ENCODE measurements at places on chromosomes 3 and 15.

GRCh38 chr15:33955945-33956344 lies 12.4 kb upstream of the CHRM5 start:
- H3K4me3 ChIP-seq, result no peak overlapping the region
- no peaks in the 10 kb centered on the region for H3K27me3 ChIP-seq
- no peaks in the 10 kb centered on the region for H3K36me3 ChIP-seq
- no peaks in the 10 kb centered on the region for H3K4me1 ChIP-seq
- H3K27ac ChIP-seq, result no peak overlapping the region

DNA sequence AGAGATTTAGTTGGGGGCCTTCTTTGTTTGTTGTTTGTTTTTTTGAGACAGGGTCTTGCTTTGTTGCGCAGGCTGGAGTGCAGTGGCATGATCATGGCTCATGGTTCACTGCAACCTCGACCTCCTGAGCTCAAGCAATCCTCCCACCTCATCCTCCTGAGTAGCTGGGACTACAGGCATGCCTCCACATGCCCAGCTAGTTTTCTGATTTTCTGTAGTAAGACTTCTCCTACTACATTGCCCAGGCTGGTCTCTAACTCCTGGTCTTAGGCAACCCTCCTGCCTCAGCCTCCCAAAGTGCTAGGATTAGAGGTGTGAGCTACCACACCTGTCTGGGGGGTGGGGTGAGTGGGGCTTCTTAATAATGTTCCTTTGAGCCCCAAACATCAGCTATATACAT lies 148.3 kb upstream of the ADAMTS9 start:
- no peak for DNase-seq
- H3K4me3 ChIP-seq, result no peak overlapping the region
- H3K4me1 ChIP-seq, result no peaks in the 10 kb centered on the region
- H3K27ac ChIP-seq, result no peak overlapping the region
- no peaks in the 10 kb centered on the region for H3K27me3 ChIP-seq

- no peak for DNase-seq
- H3K4me1 ChIP-seq, result no peaks in the 10 kb centered on the region
- H3K4me3 ChIP-seq, result no peak overlapping the region
Measured at GRCh38 chr3:175989161-175989560, 1130.0 kb downstream of the NAALADL2 start.

DNA sequence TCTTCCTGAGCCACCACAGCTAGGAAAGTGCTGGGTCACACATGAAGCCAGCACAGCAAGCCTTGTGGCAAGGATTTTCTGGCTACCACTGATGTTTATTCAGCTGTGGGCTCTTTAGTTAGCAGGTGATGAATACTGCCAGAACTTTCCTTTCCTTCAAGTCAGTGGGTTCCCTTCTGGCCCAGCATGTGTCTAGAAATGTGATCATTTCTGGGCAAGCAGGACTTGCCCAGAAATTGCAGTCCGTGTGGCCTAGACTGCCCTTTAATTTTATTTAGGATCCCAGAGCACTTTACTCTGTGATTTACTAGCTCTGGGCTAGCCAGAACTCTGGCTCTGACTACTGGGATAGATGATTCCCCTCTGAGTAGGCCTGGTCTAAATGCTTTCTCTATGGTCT lies 397.5 kb downstream of the ZIC4 start:
- H3K27me3 ChIP-seq, result no peaks in the 10 kb centered on the region
- H3K36me3 ChIP-seq, result no peaks in the 10 kb centered on the region

Measured in CD8-positive, alpha-beta memory T cell (primary cell).